ENCODE measurements at places on chromosomes 16 and 17.

DNA sequence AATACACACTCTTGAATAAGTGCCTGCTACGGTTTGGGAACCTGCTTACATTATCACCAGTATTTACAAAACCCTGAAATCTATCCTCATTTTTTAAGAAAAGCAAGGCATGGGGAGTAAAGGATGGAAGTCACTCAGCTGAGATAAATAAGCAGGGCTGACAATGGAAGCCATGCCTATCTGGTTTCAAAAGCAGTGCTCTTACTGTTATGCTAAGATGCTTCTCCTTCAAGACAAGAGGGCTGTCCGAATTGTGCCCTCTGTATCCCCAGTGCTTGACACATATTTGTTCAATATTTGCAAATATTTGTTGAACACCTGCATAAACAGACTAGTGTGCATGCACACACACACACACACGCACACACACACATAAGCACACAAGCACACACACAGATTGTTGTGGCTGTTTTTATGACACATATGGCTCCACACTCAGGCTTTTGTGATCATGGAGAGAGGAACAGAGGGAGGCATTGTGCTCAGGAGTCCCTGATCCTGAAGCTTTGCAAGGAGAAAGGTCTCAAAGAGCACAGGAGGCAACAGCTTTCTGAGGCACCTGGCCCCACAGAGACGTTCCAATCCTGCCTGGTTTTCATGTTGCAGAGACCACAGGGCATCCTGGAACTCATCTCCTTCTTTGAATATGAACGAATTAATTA, 401.6 kb upstream of the CDH11 start:
- no peak for ATAC-seq

DNA sequence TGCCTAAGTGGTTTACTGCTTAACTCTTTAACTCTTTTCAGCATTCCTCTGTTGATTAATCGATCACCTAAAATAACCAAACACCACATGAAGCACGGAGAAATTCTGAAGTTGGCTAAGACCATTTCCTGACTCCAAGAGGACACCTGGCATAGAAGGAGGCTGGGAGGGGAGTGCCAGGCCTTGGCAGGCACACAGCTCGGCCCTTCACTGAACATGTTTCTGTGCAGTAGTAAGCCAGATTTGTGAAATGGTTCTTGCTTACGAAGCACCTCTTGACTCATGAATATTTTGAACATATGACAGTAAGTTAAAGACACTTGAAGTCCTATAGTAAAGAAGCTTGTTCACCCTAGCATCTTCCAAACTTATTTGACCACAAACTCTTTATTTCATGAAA, 82.3 kb downstream of the FOXL1 start:
- no peak for ATAC-seq

DNA sequence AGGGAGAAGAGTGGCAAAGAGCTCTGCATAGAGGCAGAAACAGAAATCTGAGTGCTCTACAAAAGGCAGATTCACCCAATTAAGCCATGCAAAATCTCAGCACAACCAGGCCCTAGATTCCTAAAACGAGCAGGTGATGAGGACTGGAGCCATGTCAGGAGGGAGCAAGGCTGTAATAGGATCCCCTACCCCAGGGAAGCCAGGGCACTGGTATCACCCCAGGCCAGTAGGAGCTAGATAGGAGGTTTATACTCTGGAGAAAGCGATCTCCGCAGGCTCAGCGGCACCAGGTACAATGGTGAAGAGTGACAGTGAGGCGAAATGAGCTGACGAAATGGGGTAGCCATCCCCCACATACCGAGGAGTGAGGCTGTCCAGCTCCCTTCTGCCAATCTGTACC, 171.5 kb downstream of the PARN start:
- no peak for ATAC-seq

DNA sequence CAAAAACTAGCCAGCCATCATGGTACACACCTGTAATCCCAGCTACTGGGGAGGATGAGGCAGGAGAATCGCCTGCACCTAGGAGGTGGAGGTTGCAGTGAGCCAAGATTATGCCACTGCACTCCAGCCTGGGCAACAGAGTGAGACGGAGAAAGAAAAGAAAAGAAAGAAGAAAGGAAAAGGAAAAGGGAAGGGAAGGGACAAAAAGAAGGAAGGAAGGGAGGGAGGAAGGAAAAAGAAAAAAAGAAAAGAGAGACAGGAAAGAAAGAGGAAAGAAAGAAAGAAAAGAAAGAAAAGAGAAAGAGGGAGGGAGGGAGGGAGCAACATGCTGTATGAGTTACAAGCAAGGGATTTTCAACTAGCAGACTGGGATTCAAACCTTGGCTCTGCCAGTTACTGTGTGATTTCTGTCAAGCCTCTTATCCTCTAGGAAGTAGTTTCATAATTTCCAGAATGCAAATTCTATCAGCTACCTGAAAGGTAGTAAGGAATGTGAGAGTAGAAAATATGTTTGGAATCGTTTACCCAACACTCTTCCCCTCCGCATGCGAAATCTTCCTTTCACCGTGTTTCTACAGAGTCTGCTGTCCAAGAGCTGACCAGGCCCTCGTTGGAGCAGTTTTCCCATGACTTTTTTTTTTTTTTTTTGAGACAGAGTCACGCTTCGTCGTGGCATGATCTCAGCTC, 43.4 kb downstream of the VPS53 start:
- ATAC-seq, result no peak

GRCh38 chr16:20884240-20884556, 16.0 kb downstream of the DCUN1D3 start:
- no peak for ATAC-seq

- peak; percentile 56 for ATAC-seq
Observed at GRCh38 chr17:35373534-35373983, at the start of gene SLFN11. TSS of gene SLFN11 (minus strand) at chr17:35373621. CDS start at chr17:35363807, 9,814 bp downstream.

DNA sequence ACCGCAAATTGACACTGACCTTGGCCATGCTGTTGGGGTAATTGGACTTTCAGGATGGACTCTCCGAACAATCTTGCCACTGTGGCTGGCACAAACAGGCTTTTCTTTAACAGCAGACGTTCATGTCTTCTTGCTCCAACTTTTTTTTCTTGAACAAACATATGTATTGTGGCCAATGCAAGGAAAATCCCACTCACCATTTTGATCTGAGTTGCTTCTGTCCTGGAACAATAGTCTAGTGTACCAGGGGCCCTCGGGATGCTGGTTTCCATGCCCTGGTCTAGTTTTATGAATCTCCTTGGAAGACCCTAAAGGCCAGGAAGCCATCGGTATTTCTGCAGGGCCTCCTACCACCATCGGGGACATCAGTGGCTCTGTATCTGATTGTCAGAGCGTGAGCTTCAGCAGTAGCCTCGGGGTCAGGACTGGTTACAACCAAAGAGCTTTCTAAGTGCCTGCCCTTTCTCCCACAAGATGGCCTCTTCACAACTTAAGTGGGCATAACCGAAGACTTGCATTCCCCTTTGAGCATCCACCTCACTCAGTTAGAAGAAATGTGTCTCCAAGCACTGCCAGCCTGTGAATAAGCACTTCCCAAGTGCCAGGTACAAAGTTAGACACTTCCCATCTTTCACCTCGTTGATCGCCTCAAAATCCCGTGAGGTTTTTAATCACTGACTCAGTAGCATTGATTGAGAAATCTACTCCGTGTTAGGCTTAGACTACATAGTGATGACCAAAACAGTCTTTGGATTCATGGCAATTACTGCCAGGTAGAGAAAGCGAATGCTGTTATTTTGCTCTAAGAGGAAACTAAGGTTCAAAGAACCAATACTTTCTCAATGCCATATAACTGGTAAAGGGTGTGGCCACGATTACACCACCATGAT, 87.0 kb upstream of the TBX2 start:
- ATAC-seq, result no peak

Measured in SK-N-SH treated with all-trans-retinoic acid at 6 μM for 48 hours (cell line).